ENCODE measurements at places on chromosomes 3 and 15.
A peak's percentile ranks its signal among the peaks of the same experiment; 100 is the strongest.

DNA sequence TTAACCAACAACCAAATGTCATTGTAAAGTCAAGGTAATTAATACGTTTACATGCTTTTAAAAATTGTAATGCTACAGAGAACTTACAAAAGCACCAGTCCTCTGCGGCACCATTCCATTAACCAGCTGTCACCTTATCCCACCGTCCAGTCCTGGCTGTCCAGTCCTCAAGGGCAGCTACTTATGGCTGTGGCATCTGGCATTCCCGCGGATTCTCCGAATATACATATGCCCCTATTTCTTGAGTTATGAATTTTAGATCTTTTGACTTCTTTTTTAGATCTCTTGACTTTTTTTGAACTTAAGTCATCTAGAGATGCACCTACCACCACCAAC is 382 bp upstream of the POMGNT2 start:
- no peak for DNase-seq

GRCh38 chr15:91146728-91147127 is 46.7 kb downstream of the SV2B start:
- no peak for DNase-seq

GRCh38 chr3:73687106-73688004 is 62.6 kb upstream of the PDZRN3 start:
- DNase-seq = no peak

GRCh38 chr3:69252631-69253030 is 130.2 kb upstream of the LMOD3 start:
- DNase-seq = no peak

DNA sequence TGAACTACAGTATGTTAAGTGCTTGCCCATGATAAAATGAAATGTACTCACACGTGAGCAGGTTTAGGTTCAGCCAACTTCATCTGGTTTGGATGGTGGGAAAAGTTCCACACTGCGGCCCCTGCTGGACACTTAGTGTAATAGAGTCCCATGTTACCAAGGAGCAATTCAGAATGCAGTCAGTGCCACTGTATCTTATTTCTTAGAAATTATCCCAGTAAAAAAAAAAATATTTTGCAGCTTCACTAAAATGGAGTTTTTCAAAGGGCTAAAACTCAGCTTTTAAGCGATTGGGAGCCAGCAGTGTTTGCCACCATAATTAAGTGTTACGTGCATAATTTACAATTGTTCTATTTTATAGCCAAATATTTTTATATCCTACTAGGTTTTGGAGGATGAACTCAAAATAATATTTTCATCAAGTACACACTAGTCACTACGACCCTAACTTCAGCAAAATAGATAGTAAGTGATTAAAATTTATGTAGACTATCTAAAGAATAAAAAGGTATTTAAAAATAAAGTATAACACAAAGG is 371.7 kb upstream of the GBE1 start:
- peak; percentile 14 for DNase-seq

DNA sequence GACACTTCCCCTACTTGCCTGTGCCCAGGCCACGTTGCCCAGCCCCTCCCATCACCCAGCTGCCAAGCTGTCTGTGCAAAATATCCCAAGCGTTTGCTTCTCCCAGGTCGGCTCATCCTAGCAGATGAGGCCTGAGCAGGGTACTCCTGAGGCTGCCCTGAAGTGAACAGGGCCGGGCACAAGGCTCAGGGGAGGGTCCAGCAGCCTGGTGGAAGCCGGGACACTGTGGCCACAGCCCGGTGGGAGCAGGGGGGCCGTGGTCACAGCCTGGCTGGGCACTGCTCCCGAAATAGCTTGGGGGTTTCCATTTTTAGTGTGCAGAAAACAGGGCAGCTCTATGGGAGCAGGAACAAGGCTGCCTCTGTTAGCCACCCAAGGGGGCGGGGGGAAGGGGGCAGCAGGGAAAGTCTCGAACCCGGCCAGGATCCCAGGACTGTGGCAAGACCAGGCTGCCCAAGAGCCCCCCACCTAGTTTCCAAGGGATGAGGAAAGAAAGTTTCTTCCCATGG is 3.4 kb downstream of the PLXNB1 start:
- no peak for DNase-seq
